ENCODE measurements at places on chromosomes 2 and 18. TPM values are rescaled to one million over a fixed set of nuclear protein-coding genes. Genes with fewer than 3 reads are reported as not detected.

CFAP210 gene
- polyA plus RNA-seq = 0.18 TPM

- H3K27me3 ChIP-seq = no peaks in the 10 kb centered on the region
- no peak overlapping the region for H3K27ac ChIP-seq
- no peaks in the 10 kb centered on the region for H3K36me3 ChIP-seq
These were observed 539.5 kb downstream of the NYAP2 start for GRCh38 chr2:225938991-225939390.

- no peak overlapping the region for H3K27ac ChIP-seq
- no peaks in the 10 kb centered on the region for H3K27me3 ChIP-seq
- no peak overlapping the region for H3K4me3 ChIP-seq
- DNase-seq = no peak
These were observed 109.3 kb downstream of the ANTXR1 start for GRCh38 chr2:69122271-69122670.

NXPH2 gene
- polyA plus RNA-seq = 10.4 TPM

DNA sequence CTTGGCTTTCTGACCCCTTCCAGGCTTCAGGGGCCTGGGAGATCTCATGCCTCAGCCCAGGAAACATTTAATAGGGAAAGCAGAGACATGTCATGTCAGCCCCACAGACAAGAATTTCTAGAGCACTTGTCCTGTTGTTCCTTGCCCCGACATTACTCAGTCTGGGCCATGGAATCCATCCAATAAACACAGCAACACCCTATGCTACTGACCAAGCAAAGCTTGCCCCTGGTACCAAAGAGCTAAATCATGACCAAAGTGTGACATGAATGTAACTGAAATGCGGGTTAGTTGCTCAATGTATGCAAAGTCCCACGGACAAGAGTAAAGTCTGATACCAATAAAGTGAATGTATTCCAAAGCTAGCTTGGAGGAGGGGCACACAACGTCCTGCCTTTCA, 35.1 kb downstream of the EHD3 start:
- no peak overlapping the region for H3K27ac ChIP-seq
- no peak for DNase-seq
- H3K36me3 ChIP-seq = no peaks in the 10 kb centered on the region
- no peak overlapping the region for H3K4me3 ChIP-seq

DNA sequence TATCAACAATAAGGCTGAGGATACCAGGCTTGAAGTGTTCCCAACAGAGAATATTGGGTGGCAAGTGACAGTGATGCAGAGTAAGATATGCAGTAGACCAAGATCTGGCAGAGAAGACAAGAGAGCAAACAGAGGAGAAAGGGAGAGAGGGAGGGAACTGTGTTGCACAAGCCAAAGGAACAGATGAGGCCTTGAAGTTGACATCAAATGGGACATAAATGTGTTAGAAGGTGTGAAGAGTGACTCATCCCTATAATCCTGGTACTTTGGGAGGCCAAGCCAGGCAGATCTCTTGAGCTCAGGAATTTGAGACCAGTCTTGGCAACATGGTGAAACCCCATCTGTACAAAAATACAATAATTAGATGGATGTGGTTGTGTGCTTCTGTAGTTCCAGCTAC, 342.9 kb downstream of the PARD3B start:
- H3K4me3 ChIP-seq = no peak overlapping the region
- H3K27me3 ChIP-seq = no peaks in the 10 kb centered on the region
- no peak for DNase-seq

DNA sequence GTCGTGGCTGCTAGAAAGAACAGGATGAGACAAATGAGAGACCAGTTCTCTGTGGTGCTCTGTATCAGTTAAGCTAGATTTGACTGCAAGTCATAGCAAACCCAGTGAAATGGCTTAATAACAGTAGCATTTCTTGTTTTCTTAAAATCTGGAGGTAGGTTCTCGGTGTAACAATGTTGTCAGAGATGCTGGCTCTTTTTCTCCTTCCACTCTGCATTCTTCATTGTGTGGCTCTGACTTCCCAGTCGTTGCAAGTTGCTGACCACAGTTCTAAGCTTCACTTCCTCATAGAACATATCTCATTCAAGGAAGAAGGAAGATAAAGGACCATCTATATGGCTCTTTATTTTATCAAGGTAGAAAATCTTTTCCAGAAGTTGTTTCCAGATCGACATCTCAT, 7.9 kb upstream of the CKAP2L start:
- no peak overlapping the region for H3K27ac ChIP-seq
- no peaks in the 10 kb centered on the region for H3K27me3 ChIP-seq
- no peaks in the 10 kb centered on the region for H3K4me1 ChIP-seq
- DNase-seq = peak; percentile 49
- no peaks in the 10 kb centered on the region for H3K36me3 ChIP-seq

LRRTM1 gene
- polyA plus RNA-seq = 0.64 TPM

All from muscle of leg (tissue), 16 donors.